Peyer's patch (tissue), 4 donors: ENCODE measurements at places on chromosomes 4 and X. TPM values are rescaled to one million over a fixed set of nuclear protein-coding genes. Genes with fewer than 3 reads are reported as not detected.

UGT2B17 gene
- total RNA-seq = 1,553 TPM

RNF150 gene
- 3.7 TPM for total RNA-seq

CFI gene
- total RNA-seq = 8.3 TPM

ADGRG4 gene
- 0.83 TPM for total RNA-seq

DNA sequence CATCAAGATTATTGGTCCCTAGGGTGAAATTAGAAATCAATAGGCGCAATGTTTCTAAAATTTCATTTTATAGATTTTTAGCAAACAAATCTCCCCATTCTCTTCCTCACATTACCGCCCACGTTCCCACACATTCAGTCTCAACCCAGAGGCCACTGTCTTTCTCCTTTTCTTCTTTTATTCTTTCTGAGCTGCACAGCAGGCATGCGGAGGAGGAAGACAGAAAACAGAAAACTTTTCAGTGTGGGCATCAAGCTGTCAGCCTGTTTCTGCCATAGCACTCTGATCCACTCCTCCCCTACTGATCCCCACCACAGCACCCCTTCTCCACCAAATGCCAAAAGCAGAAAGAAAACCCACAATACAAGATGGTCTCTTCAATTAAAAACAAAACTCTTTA is 94.8 kb upstream of the ADAMTS3 start:
- DNase-seq = no peak

- no peak for DNase-seq
Observed at GRCh38 chrX:68511255-68511654, 12.4 kb downstream of the YIPF6 start.

DNA sequence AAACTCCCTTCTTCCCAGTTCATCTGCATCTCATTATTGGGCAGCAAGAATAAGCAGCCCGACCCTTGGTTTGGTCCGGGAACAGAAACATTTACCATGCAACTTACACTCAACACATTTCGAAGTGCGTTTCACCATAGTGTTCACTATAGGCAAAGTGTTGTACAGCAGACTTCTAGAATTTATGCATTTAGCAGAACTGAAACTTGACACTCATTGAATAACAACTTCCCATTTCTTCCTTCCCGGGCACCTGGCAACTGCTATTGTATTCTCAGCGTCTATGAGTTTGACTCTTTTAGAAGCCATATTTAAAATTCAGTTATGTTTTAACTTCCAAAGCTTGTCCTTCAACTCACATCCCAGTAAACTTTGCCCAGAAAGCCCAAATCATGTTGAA is 840.6 kb downstream of the NLGN4X start:
- DNase-seq = no peak

GRCh38 chr4:182023469-182023868 is 219.7 kb upstream of the TENM3 start:
- DNase-seq = no peak

- no peak for DNase-seq
Observed at GRCh38 chr4:168674866-168675265, 178.0 kb downstream of the PALLD start.

ELK1 gene
- total RNA-seq = 14.9 TPM

- DNase-seq = no peak
Observed at GRCh38 chr4:122661176-122662160, 40.6 kb upstream of the IL21 start.

SCRG1 gene
- not detected for total RNA-seq

GRCh38 chrX:134548257-134549201 is 88.6 kb downstream of the HPRT1 start:
- DNase-seq = no peak

DNA sequence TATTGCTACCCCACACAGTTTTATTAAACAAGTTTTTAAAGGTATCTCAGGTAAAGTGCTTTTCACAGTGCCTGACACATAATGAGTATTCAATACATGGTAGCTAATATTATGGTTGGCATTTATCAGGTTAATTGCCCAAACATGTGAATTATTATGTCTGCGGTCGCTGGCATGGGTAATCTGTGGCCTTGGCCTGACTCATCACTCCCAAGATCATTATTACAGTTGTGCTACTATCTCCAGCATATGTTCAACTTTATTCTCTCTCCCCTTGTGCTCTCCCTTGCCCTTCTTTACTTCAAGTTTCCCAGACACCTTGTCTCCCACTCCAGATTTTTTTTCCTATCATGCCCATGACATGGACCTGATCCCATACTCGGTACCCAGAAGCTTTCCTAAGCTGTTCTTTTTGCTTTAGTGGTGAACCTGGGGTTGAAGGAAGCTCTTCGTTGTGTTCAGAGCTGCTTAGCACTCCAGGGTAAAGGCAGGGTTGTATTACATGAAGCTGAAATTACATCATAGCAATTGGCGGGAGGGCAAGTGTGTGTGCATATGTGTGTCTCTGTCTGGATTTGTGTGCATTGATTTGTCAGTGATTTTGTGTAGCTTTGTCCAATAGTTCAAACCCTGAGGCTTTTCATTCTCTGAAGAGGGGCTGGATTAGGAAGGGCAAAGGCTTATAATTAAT is 176.5 kb upstream of the NRK start:
- no peak for DNase-seq

GRCh38 chrX:109155161-109155560 is 326.7 kb downstream of the GUCY2F start:
- no peak for DNase-seq

DCHS2 gene
- 0.88 TPM for total RNA-seq

DNA sequence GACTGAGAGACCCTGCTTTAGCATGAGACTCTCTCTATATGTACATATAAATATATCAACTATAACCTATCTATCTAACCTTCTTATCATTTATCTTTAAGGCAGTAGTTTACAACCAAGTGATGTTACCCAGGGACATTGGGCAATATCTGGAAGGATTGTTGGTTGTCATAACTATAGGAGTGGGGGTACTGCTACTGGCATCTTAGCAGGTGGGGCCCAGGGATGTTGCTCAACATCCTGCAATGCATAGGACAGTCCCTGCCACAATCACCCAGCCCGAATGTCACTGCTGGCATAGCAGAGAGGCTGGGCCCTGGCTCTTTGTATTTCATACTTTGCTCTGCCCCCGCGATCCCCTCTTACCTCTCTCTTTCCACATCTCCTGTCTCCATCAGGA is 397.7 kb downstream of the IL15 start:
- DNase-seq = no peak

GRCh38 chr4:86855572-86855971 is 6.4 kb upstream of the SLC10A6 start:
- DNase-seq = no peak

PDS5A gene
- 73.3 TPM for total RNA-seq

DNA sequence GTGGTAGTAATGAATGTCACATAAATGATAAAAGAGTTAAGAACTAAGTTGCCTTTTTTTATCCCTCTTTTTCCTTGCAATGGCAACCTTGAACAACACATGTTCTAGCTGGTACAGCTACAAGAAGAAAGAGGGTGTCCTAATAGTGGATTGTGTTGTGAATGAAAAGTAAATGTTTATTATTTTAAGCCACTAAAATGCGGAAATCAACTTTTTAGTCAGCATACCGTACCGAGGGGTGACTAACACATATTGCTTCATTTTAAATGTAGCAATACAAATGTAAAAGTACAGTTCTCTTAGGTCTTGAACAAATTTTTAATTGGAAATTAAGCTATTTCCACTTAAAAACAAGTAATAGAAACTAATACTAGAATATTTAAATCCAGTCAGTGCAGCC is 17.7 kb upstream of the AP1AR start:
- DNase-seq = no peak

- no peak for DNase-seq
Observed at GRCh38 chr4:159608436-159608835, 505.6 kb downstream of the RAPGEF2 start.

CSAG2 gene
- not detected for total RNA-seq

GRCh38 chr4:181216501-181216900 is 1026.7 kb upstream of the TENM3 start:
- DNase-seq = no peak

STAP1 gene
- total RNA-seq = 13.2 TPM

GRCh38 chrX:77276742-77277141 is 170.4 kb upstream of the FGF16 start:
- no peak for DNase-seq

DNA sequence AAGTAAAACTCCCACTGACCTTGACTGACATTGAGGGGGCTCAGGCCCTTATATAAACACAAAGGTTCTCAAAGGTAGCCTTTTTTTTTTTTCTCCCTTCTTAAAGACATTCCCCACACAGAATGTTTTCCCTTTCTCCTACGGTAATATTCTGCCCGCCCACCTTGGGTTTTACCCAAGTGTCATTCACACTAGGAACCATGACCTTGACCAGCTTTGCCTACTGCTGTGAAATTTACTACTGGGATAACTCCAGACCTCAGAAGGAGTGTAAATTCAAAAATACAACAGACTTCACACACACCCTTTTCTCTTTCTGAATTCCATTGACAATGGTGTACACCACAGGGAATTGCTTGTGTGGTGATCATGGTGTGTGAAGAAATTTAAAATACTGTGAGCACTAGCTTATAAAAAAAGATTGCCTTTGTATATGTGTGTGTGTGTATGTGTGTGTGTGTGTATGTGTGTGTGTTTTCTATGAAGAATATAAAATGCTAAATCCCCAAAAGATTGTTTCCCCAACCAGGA is 589.5 kb upstream of the FTHL17 start:
- no peak for DNase-seq

MAP7D2 gene
- 1.3 TPM for total RNA-seq

- no peak for DNase-seq
Observed at GRCh38 chrX:118499295-118499694, 3.7 kb downstream of the DOCK11 start.

GRCh38 chrX:2176733-2177132 is 324.0 kb downstream of the DHRSX start:
- no peak for DNase-seq

DNA sequence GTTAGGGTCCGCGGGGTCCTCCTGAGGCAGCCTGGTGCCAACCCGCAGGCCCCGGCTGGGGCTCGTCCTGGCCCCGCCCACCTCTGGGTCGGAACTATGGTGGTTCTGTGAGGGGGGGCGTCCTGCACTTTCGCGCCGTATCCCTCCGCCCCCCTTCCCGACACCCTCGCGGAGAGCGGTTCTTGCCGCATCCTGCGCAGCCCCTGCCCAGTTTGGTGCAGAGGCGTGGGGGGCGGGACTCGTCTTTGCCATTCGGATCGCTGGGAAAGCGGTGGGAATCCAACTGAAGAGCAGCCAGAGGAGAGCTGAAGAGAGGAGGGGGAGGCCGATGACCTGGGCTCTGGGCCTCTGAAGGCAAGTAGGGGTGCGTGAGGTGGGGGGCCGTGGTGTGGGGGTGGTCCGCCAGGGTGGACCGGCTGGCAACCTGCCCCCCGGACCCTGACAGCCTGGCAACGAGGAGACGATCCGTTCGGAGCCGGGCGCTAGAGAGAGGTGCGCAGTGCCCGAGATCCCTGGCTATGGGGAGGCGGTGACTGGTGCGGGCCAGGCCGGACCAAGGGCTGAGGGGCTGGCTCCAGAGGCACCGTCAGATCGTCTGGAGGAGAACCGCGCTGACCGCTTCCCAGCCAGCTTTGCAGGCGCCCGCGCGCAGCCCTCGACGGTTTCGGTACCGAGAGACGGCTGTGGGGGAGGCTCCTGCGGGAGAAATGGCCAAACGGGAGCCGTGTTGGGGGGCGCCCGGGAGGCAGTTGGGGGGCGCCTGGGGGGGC is at the start of gene GPRASP1:
GPRASP1 (plus strand) TSS at position 242 of the 770 bp plus-strand sequence. CDS start 2,431 bp downstream, outside the sequence.
- DNase-seq = peak; percentile 50

DNA sequence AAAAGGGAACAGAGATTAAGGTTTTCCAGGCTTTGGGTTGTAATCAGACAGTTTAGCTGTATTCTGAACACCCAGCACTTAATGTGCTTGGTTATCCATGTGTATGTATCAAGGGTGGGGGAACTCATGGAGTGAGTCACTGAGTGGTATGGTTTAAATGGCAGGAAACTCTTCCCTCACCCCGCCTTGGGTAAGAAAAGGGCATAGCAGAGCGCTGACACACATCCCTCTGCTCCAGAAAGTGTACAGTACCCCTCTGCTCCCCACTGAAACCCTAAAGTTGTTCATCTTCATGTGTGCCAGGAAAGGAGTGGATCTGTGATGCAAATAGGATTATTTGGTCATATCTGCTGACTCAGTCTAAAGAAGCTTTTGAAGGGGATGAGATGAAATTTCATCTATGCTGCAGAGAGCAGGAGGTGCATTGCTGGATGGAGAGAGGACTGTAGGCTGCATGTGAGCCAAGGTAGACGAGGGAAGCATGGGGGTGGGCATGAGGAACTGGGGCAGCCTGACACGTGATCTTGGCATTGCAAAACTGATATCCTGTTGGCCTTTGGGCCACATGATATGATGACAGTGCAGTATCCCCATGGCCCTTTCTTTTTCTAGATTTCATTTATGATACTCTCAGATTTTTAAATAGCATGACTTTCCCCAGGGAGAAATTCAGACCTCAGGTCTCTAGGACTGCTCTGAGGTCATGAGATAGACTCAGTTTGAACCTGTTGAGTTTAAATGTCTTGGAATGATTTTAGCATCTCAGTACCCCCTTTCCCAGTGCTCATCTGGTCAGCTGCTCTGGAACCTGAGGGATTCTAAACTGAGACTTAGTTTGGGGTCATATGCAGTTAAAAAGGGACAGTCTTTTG is 84.8 kb downstream of the TMEM164 start:
- DNase-seq = no peak

EXOSC9 gene
- total RNA-seq = 69.3 TPM
